ENCODE measurements at places on chromosomes 16 and 17.

DNA sequence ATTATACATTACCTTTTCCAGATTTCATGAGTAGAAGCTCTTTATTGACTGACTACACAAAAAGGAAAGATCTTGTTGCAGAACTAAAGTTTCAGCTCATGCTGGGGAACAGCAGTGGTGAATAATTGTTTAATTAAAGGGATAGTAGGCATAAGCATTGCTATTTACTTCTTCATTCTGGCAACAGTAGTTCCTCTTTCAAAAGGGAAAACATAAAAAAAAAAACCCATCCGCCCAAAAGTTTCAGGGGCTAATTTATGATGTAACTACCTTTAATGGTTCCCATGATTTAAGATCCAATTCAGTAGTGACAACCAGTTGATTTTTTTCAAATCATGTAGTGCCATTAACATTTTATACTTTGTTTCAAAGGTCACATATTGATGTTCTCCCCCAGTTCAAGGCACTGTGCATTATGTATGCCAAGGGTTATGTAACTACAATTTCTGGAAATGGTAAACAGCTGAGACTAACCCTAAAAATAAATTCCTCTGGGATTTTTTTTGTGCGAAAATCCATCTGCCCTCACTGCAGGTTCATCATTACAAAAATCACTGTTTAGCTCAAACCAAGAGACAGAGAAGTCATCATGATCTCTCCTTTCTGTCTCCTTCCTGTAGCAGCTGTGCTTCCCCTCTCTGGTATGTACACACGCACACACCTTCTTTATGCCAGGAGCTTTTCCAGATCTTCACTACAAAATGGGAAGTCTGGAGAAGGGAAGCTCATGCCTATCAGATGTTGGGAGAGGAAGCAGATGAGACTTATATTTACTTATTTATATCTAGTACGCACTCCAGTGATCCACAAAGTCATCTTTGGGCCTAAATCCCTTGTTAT, 2.2 kb upstream of the PHLPP2 start:
- no peak for DNase-seq

DNA sequence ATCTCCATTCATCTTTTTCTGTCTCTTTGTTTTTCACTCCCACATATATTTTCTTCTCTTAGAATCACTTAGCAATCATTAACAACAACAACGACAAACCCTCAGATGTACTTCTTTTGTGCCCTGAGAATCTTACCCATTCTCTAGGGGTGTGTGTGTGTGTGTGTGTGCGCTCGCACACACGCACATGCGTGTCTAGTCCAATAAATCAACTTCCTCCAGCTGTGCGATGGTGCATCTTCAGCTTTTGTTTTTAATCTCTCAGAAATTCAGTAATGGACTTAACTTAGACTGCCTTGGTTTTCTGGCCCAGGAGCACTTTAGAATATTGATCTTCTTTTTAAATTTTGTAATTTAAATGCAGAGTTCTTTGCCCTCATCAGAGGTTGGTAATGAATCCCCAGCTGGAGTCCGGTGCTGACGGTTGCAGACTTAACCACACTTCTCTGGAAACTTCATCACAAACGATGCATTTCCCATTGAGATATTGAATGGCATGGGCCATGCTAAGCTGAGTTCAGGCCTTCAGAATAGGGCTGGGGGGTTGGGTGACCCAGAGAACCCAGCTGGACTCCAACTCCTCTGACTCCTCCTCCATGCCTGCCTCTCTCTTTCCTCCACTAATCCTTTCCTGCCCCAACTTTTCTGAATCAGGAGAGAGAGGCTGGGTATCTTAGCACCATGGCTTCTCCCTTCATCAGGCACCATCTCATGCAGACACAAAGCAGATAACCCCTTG, 193.9 kb downstream of the ZNF18 start:
- no peak for DNase-seq

DNA sequence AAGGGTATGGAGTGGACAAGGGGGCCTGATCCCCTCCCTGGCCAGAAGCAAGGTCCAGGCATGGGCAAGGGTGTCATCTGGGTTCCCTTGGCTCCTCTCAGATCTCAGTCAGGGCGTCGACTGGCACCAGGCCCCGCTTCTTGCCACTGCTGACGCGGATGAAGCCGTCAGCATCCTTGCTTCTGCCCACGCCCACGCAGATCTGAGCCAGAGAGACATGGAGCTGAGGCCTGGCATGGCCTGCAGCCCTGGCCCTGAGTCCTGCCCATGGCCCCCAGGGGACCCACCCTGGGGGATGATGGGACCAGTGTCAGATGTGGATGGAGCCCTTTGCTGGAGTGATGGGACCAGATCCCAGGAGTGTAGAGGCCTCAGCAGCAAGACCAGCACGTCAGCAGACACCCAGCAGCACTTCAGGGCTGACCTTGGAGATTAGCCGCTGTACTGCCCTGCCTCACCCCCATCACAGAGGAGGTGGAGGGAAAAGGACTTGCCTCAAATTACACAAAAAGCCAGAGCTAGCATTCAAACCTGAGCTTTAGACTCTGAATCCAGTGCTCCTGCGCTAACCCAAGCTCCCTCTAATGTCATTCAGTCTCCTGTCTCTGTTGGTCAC, 12.2 kb downstream of the RPL19 start:
- no peak for DNase-seq

DNA sequence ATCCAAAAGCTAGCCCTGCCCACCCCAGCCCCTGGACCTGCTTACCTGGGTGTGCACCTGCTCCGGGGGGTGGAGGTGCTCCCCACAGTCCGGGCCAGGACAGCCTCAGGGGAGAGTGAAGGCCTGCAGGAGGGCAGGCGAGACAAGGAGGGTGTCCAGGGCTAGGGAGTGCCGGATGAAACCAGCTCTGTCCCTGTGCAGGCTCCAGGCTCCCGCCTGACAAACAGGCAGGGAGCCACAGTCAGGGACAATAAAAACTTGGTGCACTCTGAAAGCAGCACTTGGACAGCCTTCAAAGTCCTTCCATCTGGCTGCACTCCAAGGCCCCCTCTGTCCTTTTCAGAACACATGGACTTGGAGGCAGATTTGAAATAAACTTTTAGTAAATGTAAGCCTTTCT, 3.9 kb downstream of the PAQR4 start:
- no peak for DNase-seq

DNA sequence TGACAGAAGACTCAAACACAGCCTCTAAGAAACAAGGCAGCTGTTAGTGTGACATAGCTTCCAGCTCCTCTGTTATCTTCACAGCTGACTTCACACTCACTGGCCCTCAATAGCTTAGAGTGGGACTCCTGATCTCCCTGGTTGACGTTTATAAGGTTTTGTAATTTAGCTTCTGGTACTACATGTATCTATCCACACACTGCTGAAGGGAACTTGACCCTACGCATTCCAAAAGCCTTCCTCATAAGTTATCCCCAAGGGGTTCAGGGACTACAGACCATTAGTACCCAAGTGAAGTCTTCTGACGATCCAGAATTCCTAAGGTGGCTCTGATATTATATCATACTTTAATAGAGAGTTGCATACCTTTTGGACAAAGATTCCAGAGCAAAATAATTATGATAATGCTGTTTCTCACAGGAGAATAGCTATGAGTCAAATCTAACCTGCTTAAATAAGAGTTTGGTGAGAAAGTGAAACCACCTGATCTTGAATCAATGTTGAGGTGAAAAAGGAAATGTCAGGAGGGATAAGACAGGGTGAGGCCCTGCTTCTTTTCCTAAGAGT, 14.5 kb downstream of the ACACA start:
- peak; percentile 90 for DNase-seq

DNA sequence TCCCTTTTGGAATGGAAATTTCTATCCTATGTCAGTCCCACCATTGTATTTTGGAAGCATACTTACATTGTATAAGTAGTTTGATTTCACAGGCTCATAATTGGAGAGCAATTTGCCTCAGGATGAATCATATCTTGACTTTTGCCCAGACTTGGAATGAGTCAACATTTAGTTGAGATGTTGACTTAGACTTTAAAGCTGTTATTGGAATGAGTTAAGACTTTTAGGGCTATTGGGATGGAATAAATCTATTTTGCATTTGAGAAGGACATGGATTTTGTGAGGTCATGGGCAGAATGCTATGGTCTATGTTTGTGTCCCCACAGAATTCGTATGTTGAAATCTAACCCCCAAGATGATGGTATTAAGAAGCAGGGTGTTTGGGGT, 12.2 kb upstream of the ZNF594 start:
- DNase-seq, result peak; percentile 79

DNA sequence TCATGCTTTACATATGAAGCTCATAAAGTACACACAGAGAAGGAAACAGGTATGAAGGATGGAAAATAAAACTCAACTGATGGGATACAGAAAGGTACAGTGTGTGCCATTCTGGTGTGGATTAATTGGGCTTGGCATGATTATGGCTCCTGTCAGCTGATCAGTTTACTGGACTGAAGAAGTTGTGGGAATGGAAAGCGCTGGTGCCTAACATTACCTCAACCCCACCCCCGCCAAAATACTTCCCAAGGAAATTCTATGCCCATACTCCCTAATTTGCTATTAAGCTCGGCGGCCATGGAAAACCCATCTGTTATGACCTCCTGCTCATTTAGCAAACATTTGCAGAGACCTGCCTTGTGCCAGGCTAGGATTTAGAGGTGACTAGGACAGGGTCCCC, 16.6 kb upstream of the PMFBP1 start:
- no peak for DNase-seq

DNA sequence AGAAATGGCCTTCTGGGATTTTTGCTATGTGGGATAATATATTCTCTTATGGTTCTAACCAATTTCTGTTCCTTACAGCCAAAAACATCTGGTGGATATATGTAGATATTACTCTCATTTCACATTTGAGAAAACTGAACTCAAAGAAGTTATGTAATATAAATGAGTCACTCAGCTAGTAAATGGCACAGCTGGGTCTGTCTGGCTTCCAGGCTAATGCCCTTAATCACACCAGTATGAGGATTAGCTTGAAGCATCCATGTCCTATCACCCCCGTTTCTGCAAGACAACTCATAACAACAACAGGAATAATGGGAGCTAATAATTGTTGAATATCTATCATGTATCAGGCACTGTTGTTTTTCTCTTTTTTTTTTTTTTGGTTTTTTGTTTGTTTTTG, 34.4 kb upstream of the USP7 start:
- DNase-seq, result peak; percentile 54

DNA sequence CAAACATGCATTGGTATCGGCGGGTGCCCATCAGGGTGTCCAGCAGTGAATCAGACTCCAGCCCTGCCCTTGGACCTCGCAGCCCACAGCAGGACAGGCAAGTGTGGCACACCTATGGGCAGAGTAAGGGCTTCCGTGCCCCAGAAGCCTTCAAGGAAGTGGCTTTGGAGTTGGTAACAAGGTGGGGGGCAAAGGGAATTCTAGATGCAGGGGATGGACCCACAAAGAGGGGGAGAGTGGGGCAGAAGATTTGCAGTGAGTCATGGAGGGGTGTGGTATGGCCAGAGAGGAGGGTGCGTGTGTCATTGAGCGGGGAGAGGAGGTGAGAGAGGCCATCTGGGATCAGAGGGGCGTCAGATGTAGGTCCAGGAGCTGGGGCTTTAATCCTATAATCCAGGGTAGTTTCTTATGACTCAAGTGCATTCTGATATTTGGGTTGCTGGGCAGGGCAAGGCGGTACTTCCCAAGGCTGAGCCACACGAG, 8.5 kb upstream of the SPNS2 start:
- DNase-seq, result no peak

GRCh38 chr17:17391668-17392370, 85.0 kb upstream of the MED9 start:
- no peak for DNase-seq

- no peak for DNase-seq
Observed at GRCh38 chr17:231966-232807, 50.7 kb upstream of the DOC2B start.

DNA sequence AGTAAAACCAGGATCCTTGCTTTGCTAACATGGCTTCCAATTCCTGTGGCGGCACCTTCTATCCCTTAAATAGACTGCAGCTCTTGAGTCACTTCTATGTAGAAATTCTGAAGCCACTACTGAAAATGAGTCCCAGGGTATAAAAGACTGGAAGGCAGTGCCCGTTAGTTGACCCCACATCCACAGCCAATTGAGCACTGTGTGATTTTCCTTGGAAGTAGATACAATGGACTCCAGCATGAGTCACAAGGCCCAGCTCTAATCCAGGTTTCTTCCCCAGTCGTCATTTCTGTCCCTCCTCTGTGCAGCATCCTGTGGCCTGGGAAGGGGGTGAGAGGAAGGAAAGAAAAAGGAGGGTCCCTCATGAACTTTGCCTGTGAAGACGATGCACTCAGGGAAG, 69.5 kb downstream of the HLF start:
- no peak for DNase-seq

DNA sequence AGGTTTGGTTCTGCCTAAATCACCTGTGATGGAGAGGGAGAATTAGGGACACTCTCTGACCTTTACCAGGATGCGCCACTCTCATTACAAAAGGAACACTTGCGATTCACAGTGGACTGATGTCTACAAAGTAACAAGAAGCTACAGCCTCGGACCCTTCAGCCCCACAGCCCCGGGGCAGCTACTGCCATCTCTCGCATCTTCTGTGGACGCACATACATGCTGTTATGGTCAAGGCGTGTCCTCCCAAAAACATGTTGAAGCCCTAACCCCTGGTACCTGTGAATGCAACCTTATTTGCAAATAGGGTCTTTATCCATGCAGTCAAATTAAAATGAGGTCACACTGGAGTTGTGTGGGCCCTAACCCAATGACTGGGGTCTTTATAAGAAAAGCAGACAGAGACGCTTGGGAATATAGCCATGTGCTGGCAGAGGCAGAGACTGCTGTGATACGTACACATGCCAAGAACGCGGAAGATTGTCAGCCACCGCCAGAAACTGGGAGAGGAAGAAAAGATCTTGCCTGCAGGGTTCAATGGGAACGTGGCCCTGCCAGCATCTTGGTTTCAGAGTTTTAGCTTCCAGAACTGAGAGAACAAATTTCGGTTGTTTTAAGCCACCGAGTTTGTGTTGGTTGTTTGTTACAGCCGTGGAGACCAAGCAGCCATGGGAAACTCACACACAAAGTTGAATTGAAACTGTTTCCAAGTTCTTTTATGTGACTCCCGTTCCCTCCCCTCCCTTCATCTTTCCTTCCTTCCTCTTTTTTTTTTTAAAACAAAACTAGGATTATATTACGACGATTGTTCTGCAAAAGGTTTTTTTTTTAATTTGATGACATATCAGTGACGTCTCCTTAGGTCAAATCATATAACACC, 23.1 kb downstream of the ATP2C2 start:
- DNase-seq, result peak; percentile 46

DNA sequence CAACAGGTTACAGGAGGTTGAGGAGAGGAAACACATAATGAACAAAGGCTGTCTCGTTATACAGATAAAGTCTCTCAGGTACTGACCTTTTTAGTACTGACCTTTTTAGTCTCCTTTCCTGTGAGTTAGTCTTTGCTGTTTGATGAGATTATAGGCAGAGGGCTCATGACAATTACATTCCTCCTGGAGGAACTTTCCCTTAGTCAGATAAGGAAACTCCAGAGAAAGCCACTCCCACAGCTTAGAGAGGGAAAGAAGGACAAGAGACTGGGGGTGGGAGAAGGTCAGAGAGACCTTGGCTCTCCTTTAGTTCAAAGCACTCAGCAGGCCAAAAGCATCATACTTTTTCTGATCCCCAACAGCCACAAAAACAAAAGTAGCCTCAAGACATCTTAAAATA, 15.3 kb upstream of the PSMD7 start:
- DNase-seq, result no peak

GRCh38 chr17:8481089-8481488, 45.4 kb downstream of the NDEL1 start:
- DNase-seq, result no peak

GRCh38 chr16:13427943-13428342, 492.0 kb upstream of the ERCC4 start:
- DNase-seq, result no peak

All from IMR-90 (cell line).